ENCODE measurements at places on chromosomes 2 and 18.
A peak's percentile ranks its signal among the peaks of the same experiment; 100 is the strongest.

DNA sequence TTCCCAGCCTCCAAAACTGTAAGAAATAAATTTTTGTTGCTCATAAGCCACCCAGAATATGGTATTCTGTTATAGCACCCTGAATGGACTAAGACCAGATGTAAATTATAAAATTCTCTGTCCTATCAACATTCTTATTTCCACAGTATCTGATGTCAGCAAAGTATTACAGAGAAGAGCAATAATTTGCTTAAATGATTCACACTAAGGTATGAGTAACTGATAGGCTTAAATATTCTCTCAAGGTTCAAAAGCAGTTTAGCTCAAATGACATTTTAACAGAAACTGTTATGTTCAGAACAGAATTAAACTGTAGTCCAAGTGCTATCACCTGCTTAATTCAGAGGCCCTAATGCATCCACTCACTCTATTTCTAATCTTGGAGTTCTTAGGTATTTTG is 12.8 kb downstream of the SESTD1 start:
- no peak for DNase-seq

- DNase-seq, result no peak
These were observed 10.0 kb downstream of the TMEM200C start for GRCh38 chr18:5885361-5885760.

GRCh38 chr18:79528846-79529245 is 133.1 kb downstream of the NFATC1 start:
- DNase-seq, result peak; percentile 68

GRCh38 chr2:204909791-204910190 is 364.5 kb downstream of the PARD3B start:
- DNase-seq, result no peak

- peak; percentile 42 for DNase-seq
These were observed 113.0 kb upstream of the SLC1A4 start for GRCh38 chr2:64876137-64876647.

- DNase-seq, result no peak
These were observed 40.6 kb downstream of the ZRANB3 start for GRCh38 chr2:135490376-135490775.

DNA sequence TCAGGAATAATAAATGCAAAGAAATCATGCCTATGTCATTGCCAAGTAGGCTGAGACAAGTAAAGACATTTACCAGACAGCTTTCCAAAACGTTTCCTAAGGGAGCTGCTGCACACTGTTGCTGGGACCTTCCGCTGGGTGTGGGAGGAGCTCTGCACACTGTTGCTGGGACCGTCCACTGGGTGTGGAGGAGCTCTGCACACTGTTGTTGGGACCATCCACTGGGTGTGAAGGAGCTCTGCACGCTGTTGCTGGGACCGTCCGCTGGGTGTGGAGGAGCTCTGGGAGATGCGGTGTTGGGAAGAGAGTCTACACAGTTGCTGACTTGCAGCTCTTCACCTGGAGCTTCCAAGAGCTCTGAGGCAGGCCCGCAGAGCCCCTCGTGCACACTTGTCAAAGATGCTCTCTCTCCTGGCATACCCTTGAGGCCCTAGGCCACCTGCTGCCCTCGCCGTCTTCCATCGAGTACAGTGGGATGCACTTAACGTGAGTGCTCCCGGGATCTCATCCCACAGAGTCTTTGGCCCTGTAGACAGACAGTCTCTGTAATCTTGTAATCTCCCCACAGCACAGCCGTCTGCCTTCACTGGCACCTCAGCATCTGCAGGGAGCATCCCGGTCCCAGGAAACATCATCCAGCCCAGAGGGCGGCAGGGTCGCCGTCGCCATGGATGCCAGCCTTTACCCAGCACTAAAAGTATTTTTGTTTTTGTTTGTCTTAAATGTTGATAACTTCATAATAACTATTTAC is 51.4 kb downstream of the TRAPPC12 start:
- no peak for DNase-seq

GRCh38 chr18:36578871-36579710 is 249.7 kb downstream of the TPGS2 start:
- no peak for DNase-seq

Measured in K562 (cell line).